ENCODE measurements at places on chromosomes 6 and 20.

DNA sequence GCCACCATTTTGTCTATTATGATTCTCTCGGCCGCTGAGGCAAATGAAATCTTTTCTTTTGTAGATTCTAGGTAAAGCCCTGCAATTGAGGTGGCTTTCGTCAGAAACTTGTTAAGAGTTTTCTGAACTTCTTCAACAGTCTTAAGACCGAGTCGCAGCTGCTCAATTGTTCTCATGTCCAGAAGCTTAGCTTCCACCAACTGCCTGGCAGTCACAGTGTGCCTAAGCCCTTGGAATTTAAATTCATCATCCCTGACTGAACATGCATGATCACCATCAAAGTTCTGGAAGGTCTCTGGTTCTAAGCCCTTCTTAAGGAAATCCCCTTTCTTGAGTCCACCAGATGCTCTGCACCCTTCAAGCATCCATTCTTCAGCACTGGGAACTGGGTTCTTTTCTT, 25.7 kb downstream of the DST start:
- DNase-seq = no peak

GRCh38 chr6:158233214-158233795, 65.2 kb downstream of the GTF2H5 start:
- DNase-seq = no peak

- DNase-seq = no peak
Observed at GRCh38 chr20:9185511-9185910, 116.6 kb downstream of the PLCB4 start.

DNA sequence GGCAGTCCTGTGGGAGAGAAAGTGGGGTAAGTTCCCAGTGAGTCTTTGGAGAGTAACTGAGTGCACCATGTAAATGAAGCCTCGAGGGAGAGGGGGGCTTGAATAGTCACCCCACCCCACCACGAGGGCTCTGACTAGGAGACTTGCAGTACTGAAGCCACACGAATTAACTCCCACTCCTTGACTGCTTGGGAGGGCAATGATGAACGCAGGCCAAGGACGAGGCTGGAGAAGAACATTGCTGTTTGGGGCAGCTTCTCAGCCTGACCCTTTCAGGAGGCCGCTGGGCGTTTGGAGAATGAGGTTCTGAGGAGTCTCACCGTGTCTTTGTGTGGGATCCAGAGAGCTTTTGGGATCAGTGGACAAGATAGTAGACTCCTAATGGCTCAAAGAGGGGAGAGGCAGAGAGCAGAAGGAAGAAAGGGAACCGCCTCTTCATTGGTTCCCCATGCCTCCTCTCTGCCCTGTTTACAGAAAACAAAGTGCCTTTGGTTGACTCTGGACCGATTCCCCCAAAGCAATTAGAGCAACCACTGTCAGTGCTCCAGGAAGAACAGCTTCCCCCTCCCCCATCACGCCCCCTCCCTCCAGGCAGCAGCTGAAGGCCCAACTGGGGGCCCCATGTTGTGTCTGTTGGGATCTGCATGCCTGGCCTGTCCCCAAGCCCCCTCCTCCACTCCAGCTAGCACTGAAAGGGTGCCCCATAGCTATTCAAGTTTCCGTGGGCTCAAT, 41.7 kb upstream of the CDKN1A start:
- DNase-seq = no peak

- no peak for DNase-seq
Observed at GRCh38 chr6:36769676-36770499, 69.4 kb downstream of the CPNE5 start.

GRCh38 chr6:151160929-151161757, 78.6 kb upstream of the AKAP12 start:
- DNase-seq = no peak

- DNase-seq = no peak
Observed at GRCh38 chr20:31906001-31906400, 35.6 kb downstream of the TTLL9 start.

- no peak for DNase-seq
Observed at GRCh38 chr6:138261116-138261780, 43.0 kb upstream of the PBOV1 start.

- no peak for DNase-seq
Observed at GRCh38 chr6:18584372-18584771, 197.2 kb downstream of the RNF144B start.

DNA sequence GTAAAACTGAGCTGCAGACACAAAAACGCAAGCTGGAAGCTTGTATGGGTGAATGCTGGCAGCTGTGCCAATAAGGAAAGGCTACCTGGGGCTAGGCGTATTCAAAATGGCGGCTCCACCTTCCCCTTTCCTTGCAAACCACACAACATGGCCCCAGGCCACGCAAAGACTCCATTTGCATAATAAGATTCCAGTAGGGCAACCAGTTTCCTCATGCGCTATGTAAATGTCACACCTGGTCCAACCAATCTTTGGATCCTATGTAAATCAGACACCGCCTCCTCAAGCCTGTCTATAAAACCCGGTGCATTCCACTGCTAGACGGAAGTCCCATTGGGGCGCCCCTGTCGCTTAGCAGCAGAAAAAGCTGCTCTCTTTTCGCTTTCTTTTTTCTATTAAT, 505.9 kb upstream of the BTBD3 start:
- no peak for DNase-seq

- no peak for DNase-seq
Observed at GRCh38 chr6:167705211-167705750, 121.4 kb upstream of the AFDN start.

DNA sequence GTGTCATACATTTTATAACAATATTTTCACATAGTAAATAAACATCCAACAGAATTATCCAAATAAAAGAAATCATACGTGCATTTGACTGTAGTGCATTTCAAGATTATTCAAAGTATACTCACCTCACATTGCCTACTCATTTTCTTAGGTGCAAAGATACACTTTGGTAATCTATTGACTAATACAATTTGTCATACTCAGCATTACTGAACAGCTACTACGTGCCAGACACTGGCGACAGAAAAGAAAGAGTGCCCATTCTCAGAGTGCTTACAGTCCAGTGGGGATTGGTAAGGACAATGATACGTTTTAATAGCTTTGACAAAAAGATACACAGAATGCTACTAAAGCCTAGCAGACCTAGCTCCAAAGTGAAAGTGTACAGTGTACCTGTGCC, 42.0 kb downstream of the FBXL4 start:
- DNase-seq = no peak

- DNase-seq = no peak
Observed at GRCh38 chr20:50055524-50056083, 57.3 kb downstream of the UBE2V1 start.

DNA sequence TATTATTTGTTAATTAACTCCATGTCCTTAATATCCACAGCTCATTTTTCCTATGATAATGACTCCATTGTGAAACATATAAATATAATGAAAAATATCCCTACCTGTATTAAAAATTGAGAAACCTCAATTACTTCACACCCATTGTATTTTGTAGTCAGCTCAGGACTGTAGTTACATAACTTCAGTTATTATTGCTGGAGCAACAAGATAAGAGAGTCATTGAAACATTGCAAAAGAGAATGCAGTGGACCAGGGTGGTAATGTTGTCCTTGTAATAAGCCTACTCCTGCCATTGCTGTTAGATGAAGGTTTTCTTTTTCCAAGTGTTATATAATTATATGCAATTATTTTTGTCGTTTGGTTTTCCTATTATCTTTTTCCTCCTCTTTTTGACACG, 184.4 kb downstream of the PRL start:
- no peak for DNase-seq

DNA sequence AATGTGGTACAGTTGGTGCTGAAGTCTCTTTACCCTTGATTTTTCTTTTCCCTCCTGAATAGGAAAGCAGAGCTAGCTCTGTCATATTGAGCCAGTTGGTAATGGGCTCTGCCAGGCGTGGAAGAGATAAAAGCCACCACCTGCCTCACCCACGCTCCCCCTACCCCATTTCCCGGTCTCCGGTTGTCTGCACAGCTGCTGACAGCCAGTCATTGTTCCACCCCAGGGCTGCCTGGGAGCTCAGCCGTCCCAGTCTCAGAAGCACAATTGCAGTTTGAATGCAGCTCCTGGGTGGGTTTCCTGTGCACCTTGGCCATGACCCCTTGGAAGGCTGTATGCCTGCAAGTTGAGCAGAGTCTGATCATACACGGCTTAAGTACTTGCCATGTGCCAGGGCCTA, 675.2 kb upstream of the FLRT3 start:
- DNase-seq = no peak

- no peak for DNase-seq
Observed at GRCh38 chr20:57092112-57092899, 174.1 kb downstream of the BMP7 start.

DNA sequence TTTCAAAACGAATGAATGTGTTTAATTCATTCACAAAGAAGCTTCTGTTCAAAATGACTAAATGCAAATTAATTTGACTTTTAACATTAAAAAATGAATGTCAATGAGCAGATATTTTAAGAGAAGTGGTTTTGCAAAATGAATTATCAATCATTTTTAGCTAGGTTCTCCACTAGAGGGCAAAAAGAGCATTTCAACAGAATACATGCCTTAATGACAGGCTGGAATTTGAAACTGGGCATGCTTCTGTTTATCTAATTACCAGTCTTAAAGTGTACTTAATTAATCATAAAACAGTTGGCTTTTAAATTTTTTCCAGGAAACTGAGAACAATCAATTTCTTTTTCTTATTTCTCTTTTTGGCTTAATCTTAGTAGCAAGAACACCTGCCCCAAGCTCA, 63.8 kb upstream of the TINAG start:
- no peak for DNase-seq

GRCh38 chr20:30487947-30488926, 769.2 kb upstream of the DEFB115 start:
- DNase-seq = no peak
